ENCODE measurements at places on chromosomes 3 and 15.
A peak's percentile ranks its signal among the peaks of the same experiment; 100 is the strongest.

DNA sequence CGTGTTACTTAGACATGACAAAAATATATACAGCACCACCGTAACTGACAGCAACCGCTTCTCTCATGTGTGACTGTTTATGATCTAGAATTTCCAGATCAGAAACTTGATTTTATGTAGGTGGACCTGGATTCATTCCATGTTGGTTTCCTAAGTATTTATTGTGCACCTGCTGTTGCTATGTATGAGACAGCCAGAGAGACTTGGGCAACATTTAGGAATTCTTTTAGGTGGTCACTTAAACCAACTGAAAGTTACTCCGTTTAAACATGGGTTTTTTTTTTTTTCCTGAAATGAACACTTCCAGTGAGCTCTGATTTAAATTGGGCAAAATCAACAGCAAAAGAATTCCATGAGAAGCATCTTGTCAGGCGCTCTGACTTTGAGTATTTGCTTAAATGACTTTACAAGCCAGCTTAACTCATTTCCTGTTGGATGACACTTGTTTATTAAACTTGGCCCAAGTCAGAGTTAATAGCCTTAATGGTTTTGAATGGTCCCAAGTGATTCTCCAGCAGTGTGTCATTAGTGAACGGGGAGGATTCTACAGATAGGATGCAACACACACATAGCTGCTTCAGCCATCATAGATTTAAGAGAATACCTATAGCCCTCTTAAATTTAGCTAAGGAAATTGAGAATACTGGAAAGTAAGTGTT lies 31.8 kb downstream of the MITF start:
- peak; percentile 62 for DNase-seq

GRCh38 chr3:30984855-30985749 lies 90.6 kb upstream of the GADL1 start:
- DNase-seq, result peak; percentile 28

GRCh38 chr3:119211193-119211592 lies 29.5 kb downstream of the B4GALT4 start:
- DNase-seq, result no peak

DNA sequence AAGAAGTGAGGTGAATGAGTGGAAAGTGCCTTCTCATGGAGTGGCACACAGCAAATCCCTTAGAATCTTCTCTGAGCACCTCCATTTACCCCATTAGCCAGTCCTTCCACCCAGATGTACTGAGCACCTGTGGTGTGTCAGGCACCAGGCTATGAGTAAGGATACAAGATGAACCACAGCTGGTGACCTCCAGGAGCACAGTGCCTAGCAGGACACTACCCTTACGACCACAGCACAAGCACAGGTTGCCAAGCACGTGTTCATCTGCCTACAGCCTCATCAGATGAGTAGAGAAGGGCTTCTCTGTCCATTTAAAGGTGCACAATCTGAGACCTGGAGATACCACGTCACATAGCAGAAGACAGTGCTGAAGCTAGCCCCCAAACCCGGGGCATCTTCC lies 6.2 kb downstream of the MYLK start:
- no peak for DNase-seq

DNA sequence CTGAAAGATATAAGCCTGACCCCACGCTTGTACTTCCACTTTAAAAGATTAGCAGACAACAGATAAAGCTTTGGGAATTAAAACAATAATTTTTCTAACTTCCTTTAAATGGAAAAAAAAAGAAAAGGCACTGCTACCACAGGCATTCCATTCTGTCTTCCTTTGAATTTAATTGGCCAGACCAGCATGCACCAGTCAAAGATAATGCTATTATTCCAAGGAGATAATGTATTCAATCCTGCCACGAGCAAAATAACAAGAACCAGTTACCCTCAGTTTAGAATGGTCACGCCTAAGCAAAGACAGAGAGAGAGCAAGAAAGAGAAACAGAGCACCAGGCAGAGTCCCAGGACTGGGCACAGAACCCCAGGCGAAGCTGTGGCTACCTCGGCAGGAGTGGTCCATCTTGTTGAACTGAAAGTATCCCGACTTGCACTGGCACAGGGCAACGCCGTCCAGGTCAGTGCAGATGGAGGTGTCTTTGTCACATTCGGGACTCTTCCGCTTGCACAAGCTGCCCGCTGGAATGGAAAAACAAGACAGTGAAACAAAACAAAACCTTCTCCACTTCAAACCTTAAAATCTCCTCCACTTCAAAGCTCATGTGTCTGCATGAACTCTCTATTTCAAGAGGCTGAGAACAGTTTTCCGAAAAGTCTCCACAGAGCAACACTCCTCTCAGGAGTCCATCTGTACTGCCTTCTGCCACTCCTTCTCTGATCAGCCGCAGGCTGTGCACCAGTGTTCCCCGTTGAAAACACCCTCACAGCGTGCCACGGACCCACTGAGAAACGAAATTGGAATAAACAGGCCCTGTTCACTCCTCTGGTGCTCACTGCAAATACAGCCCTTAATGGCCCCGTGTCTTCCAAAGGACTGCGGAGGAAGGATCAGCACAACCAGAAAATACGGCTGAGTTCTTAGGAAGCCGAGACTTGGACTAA lies 58.2 kb downstream of the HEG1 start:
- DNase-seq, result no peak

DNA sequence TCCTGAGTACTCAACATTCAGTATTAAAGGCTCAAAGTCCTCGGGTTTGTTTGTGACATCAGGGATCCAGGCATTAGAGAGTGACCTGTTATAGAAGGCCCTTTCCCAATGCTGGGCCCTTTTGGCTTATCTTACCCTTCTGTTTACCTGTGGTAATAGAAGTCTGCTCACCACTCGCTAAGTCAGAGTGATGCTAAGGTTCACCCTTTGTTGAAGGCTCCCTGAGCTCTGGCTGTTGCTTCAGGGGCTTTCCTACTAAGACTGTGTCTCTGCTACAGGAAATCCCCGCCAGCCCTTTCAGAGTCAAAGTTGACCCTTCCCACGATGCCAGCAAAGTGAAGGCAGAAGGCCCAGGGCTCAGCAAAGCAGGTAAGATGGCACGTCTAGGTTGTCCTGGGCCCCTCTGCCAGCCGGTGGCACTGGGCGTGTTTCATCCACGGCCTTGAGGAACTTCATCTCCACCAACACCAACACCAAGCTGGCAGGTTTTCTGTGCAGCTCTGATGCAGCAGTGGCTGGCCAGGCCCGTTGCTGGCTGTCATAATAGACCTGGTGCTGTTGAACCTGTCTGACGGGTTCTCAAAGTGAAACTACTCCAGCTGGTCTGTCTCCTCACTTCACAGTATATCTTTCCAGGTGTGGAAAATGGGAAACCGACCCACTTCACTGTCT lies 99.1 kb downstream of the DNASE1L3 start:
- DNase-seq, result no peak

DNA sequence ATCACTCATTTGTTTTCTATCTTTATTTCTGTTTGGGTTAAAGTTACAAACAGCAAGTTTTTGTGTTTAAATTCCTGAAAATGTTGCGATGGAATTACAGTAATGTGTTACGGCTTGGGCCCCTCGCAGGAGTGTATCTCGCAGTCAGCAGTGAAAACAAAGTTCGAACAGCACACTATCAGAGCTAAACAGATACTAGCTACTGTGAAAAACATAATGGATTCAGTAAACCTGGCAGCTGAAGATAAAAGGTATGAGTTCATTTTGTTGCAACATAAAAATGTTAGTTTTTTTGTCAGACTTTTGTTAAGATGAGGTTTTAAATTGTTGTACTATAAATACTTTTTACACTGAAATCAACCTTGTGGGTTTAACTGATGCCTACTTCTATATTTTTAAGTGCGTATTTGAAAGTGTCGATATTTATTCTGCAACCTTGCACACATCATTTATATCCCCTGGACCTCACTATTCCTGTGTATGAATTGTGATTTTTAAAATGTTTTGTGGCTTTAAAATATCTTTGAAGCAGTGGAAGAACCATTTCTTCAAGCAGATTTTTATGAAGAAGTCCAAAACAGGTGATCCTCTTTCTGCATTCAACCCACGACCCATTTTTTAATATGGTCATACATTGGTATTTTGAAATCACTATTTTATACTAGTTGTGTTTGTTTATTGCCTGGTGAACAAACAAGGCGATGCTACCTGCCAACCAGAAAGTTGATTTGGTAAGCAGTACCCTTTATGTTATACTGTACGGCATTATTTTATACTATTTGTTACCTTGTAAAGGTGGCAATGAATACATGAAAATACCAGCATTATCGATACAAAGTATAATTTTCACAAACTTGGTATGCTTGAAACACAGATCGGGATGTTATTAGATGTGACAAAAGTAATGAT lies 27.8 kb downstream of the MFN1 start:
- DNase-seq, result no peak

GRCh38 chr3:158420654-158421396 lies 150.2 kb upstream of the MLF1 start:
- DNase-seq, result peak; percentile 83

GRCh38 chr3:70108072-70108471 lies 108.5 kb downstream of the SAMMSON start:
- DNase-seq, result peak; percentile 12

DNA sequence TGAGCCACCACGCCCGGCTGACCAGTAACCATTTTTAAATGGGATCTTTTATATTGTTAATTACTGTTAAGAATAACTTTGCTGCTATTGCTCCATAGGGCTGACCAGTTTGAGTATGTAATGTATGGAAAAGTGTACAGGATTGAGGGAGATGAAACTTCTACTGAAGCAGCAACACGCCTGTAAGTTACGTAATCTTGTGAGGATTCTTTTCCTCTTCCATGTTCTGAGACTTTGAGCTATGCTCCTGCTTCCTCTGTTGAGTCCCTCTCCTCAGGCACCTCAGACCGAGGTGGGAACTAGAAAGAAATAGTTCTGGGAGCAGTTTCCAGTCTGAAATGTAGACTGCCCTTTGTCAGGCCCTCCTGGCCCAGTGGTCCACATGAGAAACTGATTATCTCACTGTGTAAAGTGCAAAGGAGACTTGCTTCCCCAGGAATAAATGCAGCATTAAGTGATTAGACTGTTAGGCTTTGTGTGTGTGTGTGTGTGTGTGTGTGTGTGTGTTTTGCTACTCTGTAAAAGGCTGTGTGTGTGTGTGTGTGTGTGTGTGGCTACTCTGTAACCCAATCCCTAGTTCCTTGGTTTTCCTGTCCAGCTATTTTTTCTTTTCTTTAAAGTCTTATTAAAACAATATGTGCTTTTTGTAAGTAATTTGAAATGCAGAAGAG lies 5.2 kb downstream of the POLR2H start:
- DNase-seq, result peak; percentile 82

DNA sequence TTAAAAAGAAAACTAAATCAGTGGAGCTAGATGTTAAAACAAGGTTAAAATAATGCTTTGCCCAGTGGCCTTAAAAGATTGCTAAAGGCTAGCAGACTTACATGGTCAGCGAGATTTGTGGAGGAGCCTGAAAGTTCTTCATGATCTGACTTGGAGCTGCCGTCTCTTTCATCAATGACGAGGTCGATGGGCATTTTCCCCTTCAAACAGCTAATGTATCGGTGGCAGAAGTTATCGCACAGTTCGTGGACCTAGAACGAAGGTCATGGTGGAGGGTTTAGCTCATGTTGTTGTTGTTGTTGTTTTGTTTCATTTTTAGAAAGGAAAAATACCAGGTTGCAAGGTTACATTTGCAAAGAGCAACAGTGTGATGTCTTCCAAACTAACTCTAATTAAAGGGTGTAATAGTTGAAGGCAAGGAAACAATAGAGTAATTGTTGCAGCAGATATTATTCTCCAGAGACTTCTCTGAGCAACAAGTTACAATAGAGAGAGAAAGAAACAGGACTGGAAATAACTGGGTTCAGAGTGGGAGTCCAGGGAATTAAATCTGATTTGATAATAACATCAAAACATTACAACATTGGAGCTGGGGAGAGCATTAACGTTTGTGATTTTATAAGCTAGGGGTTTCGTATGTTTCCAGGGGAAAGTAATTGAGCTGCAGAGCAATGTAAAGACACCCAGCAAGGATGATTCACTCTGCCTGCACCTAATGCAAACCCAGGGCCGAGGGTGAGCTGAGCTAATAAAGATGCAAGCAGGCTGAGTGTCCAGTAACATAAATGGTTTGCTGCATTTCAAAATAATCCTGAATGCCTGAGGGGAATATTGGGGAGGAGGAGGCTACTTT lies 6.6 kb downstream of the MEIS2 start:
- peak; percentile 85 for DNase-seq

DNA sequence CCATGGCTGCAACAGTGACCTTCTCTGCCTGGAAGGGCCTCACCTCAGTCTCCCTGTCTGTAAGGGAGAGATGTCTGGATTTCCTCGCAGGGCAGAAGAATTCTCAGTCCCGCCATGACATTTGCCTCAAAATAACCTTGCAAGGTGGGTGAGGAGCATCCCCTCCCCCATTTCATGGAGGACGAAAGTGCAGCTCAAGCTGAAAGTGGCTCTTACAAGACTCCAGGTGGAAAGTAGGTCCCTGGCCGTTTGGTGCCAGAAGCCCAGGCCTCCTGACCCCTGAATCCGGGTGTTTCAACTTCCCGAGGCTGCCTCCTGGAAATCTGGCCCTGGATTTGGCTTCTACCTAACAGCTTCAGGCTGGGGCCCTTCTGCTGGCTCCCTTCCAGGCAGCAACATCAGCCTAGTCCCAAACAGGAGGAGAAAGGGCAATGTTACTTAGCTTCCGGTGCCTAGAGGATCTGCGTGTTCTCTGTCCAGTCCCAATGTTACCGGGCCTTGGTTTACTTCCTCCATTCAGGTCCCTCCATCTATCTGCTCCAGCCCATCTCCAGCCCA lies 769 bp upstream of the CSPG4 start:
- DNase-seq, result peak; percentile 45

- peak; percentile 69 for DNase-seq
Measured at GRCh38 chr3:127800508-127800907, 21.8 kb downstream of the MGLL start.

DNA sequence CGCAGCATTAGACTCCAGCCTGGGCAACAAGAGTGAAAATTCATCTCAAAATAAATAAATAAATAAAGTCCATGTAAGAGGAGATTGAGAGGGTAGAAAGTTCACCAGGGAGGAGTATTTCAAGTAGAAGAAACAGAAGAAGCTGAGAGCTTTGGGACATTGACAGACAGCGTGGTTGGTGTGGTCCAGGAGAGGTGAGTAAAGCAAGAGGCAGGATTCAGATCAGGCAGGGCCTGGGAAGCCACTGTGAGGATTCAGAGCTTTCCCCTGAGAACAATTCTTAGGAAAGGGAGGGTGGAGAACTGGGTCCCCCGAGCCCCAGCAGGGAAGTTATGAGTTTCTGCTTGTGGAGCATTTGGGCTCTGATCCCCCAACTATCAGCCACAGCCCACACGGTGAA lies 54.2 kb upstream of the AMOTL2 start:
- DNase-seq, result peak; percentile 63

GRCh38 chr3:197305854-197306253 lies 7.4 kb upstream of the DLG1 start:
- DNase-seq, result peak; percentile 79

DNA sequence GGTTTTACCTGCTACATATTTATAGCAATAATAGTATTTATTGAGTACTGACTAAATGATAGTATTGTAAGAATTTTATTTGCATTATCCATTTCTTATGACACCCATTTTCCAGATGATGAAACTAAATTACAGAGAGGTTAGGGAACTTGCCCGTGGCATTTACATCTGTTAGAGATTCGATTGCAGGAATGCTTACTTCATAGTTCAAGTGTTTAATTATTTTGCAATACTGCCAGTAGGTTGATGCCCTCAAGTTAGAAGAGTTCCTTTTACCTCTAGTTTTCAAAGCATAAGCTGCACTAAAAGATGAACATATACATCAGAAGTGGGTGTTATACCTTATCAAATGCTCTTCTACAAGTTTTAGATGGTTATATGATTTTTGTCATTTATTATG lies 362.8 kb upstream of the RGMA start:
- DNase-seq, result no peak

GRCh38 chr3:173893066-173893465 lies 495.5 kb downstream of the NLGN1 start:
- DNase-seq, result peak; percentile 72

- peak; percentile 31 for DNase-seq
Measured at GRCh38 chr15:35736150-35736549, 190.2 kb upstream of the DPH6 start.
